T-helper 1 cell (primary cell): ENCODE measurements at places on chromosomes 16 and 17.

DNA sequence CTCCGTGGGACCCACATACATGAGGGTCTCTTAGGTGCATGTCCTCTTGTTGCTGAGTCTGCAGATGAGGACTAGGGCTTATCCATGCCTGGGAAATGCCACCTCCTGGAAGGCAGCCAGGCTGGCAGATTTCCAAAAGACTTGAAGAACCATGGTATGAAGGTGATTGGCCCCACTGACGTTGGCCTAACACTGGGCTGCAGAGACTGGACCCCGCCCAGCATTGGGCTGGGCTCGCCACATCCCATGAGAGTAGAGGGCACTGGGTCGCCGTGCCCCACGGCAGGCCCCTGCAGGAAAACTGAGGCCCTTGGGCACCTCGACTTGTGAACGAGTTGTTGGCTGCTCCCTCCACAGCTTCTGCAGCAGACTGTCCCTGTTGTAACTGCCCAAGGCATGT is 38.2 kb upstream of the IL21R start:
- DNase-seq: no peak

- no peak for DNase-seq
Observed at GRCh38 chr17:34218748-34219147, 36.3 kb upstream of the CCL2 start.

DNA sequence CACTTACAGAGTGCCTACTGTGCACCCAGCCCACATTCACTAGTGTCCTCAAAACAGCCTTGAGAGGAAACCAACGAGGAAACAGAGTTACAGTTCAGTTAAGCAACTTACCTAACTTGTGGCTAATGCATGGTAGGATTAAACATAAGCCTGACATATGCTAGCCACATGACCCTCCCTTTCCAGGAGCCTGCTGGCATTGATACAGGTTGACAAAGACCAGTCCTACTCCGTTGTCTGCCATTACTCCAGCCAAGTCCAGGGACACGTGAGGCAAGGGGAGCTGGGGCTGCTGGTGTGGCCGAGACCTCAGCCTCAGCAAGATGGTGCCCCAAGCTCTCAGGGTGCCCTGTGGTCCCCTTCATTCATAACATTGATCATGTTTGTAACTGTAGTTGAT is 37.9 kb downstream of the SNX20 start:
- DNase-seq: no peak

GRCh38 chr16:13480801-13481200 is 439.2 kb upstream of the ERCC4 start:
- DNase-seq: no peak

- DNase-seq: no peak
Observed at GRCh38 chr16:78705694-78706093, 606.2 kb downstream of the WWOX start.

- DNase-seq: no peak
Observed at GRCh38 chr17:72345088-72345487, 224.3 kb downstream of the SOX9 start.
